NCI-H187 treated with DMSO at 0.1 percent for 48 hours (cell line): ENCODE measurements at places on chromosomes 5 and 9.

DNA sequence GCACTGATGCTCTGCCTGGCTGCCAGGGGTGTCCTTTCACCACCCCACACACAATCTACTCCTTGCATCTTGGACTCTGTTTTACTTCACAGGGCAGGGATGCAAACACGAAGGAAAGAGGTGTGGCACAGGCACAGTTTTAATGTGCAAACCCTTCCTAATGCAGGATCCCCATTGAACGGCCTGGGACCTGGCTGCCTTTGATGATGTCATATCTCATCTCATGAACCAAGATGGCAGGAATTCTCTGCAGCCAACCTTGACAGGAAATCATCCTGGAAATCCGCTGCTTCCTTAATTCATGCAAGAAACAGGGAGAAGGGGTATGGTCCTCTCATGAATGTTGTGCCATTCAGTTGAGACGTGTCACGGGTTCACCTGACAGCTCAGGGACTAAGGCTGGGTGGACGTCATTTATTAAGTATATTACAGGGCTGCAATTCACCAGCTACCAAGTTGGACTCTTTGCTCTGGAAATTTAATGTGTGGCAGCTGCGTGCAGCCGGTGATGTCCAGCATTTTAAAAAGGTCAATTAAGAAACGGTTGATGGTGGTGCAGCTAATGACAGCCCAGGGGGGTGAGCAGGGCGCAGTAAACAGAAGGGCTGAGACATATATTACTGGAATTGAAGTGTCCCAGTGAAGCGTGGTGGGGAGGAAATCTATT is 91.5 kb downstream of the LMNB1 start:
- DNase-seq = no peak

DNA sequence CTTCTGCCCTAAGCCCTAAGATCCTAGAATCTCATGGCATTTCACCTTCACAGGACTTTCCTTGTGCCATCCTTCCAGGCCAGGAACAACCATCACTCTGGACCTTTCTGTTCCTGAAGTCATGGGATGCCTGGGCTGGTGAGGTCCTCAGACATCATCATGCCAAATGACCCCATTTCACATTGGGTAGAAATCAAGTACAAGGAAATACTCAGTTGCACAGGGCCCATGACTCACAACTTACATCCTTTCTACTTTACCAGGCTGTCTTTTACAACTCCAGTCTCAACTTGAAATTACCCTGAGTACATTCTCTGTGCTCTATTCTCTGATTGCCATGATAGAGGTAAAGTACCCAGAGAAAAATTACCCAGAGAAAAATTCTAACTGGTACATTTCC is 167.1 kb downstream of the PIK3R1 start:
- DNase-seq = no peak

DNA sequence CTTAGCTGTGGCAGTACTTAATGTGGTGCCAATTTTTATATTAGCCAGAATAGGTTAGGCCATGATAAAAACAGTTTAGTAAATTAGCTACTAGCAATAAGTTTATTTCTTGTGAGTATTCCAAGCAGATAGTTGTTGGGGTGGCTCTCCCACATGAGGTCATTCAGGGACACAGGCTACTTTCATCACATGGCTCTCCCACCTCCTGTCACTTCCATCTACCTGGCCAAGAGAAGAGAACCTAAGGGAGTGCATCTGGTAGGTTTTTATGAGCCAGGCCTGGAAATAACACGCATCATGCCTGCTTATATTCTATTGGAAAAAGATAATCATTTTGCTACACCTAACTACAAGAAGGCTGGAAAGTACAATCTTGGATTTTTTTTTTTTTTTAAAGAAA is 161.4 kb upstream of the CCNH start:
- DNase-seq = no peak

GRCh38 chr5:53671447-53671846 is 111.0 kb downstream of the NDUFS4 start:
- no peak for DNase-seq

GRCh38 chr9:4137681-4138099 is 162.2 kb downstream of the GLIS3 start:
- DNase-seq = no peak
